ENCODE measurements at places on chromosomes 5 and 9.

DNA sequence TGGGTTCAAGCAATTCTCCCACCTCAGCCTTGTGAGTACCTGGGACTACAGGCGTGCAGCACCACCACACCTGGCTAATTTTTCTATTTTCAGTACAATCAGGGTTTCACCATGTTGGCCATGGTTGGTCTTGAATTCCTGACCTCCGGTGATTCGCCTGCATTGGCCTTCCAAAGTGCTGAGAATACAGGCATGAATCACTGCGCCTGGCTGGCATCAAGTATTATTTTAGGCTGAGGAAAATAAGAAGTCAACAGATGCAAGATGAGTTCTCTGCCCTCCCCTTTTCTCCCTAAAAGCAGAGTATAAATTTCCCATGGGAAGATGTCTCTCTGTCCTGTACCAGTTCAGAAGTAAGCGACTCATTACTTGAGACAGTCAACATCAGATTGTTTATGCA, 71.5 kb downstream of the ELAVL2 start:
- no peak for DNase-seq

DNA sequence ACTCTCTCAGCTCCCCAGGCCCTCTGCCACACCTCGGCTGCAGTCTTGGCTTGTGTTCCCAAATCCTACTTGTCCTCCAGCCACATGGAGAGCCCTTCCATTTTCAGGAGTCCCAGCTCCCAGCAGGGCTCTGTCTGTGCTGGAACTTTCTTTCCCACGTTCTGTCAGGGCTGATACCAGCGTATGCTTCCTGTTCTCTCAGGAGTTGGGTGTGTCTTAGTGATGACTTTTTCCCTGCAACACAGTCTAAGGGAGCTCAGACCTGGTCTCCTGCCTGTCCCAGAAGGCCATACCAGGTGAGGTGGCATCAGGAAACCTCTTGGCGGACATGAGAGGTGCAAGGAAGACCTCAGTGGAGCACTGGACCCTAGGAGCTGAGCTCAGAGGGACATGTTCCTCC, 226.5 kb downstream of the HSPA4 start:
- no peak for DNase-seq

- DNase-seq: no peak
Observed at GRCh38 chr5:21792748-21793147, 1060.4 kb downstream of the CDH12 start.

GRCh38 chr9:79054500-79054899, 517.3 kb upstream of the TLE4 start:
- no peak for DNase-seq

GRCh38 chr9:113528088-113528487, 64.6 kb downstream of the RGS3 start:
- no peak for DNase-seq

- no peak for DNase-seq
Observed at GRCh38 chr9:131798246-131798645, 58.4 kb upstream of the RAPGEF1 start.

DNA sequence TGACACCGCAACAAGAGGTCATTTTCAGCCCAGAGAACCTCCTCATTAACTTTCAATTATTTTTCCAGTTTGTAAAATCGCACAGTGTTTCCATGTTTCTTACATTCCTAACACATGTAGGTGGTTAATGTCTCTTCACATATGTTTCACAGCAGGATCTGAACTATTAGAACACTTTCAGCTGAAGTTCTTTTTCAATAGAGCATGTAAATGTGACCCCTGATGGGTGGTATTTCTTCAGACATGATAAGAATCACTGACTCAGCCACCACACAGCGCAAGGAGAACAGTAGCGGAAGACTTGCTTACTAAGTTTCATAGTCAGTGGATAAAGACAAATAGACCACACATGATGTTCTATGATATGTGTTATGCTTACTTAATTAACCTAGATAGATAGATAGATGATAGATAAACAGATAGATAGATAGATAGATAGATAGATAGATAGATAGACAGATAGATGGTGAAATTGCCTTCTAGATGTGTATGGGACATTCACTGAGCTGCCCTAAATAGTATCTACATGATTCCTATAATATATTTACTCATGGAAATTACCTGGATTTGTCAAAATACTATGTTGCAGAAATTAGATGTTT, 1992.1 kb upstream of the NUDT12 start:
- no peak for DNase-seq

- DNase-seq: no peak
Observed at GRCh38 chr9:133430244-133430643, 8.1 kb downstream of the ADAMTS13 start.
